Skin of body (tissue), 3 donors: ENCODE measurements at places on chromosomes 1 and 21.

- no peak for DNase-seq
Observed at GRCh38 chr1:153271711-153272110, 12.2 kb downstream of the LORICRIN start.

GRCh38 chr1:248852481-248853405 lies 6.1 kb downstream of the ZNF692 start:
- DNase-seq: no peak

- DNase-seq: no peak
Observed at GRCh38 chr1:207346513-207346912, 25.0 kb downstream of the CD55 start.

DNA sequence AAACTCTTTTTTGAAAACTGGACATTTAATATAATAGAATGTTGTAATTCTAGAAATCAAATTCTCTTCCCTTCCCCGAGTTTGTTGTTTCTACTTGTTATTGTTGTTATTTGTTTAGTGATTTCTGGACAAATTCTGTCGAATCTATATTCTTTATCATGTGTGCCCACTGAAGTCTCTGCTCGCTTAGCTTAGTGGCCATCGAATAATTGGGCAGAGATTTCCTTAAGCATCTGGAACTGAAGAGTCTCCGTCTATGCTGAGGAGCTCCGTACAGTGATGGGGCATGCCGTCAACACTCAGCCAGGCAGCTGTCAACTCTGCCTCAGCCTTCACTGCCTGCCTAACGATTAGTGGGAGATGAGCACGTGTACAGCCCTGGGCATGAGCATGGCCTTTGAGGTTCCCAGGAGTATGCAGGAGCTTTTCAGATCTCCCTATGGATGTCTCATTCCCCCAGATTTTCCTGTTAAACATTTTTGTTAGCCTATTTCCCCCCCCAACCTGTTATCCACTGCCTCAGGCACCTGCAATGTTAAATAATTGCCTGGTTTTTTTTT lies 66.8 kb downstream of the SLX9 start:
- no peak for DNase-seq

DNA sequence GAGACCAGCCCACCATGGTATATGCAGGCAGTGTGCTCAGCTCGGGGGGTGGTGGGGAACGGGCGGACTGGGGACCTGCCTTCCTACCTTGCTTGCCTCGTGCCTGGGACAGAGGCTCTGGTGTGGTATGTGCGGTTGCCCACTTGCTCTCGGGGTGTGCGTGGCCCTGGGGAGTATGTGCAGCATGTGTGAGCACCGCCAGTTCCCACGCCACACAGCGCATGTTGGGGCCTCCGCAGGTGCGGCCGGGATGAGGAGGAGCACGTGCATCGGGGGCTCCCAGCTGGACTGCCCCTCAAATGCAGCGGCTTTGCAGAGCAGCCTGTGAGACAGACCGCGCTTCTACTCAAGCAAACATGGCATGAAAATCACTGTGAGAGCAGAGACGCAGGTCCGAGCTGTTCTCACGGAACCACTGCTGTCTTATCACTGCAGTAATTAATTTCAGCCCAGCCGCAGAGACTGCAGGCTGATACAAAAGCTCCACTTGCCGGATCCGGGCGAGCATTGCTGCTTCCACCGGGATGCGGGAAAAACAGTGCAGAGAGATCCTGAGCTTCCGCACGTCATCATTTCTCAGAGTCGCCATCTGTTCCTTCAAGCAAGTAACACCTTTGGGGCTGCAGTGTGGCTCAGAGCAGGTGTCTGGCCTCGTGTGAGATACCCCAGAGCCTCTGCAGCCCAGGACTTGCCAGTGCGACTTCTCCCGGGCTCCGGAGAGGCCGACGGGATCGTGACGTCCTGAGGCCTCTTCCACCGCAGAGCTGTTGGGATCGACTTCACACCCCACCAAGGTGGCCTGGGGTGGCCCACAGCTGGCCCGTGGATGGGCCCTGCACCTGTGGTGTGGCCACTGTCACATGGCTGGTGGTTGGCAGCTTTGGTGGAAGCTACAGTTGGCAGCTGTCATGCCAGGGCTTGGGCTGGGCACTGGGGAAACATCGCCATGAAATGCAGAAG lies 92.6 kb upstream of the ACTRT2 start:
- no peak for DNase-seq

DNA sequence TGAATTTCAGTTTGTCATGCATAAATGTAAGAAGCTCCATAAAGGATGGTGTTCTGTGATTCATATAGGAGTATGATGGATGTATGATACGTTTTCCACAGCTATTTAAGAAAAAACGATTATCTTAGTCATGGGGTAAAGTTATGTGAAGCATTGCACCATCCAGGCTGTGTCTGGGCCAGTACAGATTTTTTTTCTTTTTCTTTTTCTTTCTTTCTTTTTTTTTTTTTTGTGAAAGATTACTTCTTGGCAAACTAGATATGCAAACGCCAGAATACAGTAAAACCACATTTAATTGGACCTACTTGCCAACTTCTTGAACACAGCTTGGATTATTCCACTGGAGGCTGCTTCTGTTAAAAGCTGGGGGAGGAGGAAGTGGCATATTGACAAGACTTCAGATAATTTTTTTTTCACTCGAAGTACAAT lies 14.9 kb downstream of the ZBTB18 start:
- no peak for DNase-seq

- no peak for DNase-seq
Observed at GRCh38 chr1:90707363-90707710, 9.8 kb downstream of the BARHL2 start.

- DNase-seq: peak; percentile 35
Observed at GRCh38 chr1:82214606-82215005, 413.9 kb downstream of the ADGRL2 start.
